Peyer's patch (tissue), 4 donors: ENCODE measurements at places on chromosomes 7 and 10.

- no peak overlapping the region for H3K4me3 ChIP-seq
- no peak for DNase-seq
- H3K36me3 ChIP-seq, result no peaks in the 10 kb centered on the region
Measured at GRCh38 chr10:11002916-11003315, 14.8 kb upstream of the CELF2 start.

DNA sequence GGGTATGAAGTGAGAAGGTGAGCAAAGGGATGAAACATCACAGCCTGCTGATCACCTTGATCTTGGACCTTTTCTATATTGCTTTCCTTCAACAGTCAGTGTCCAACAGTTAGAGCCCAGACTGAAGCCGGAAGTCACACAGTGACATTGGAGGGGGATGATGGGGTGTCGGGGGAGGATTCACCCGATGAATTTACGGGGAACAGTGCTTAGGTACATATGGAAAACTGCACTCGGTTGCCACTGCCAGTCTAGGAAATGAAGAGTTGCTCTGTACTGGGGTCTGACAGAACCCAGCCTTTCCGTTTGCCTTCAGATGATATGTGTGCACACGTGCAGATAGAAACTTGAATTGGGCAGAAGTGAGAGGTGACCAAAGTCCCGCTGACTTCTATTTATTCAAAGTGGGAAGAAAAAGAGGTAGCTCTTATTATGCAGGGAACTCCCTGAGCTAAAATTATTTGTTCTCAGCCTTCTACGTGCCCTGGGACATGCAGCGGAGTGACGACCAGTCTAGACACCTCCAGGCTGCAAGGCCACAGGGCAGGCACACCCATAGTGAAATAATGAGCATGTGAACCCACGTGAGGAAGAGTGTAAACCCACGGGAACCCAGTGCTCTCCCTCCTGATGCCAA, 107.2 kb upstream of the INHBA start:
- DNase-seq, result no peak
- H3K4me1 ChIP-seq, result no peaks in the 10 kb centered on the region
- no peak overlapping the region for H3K4me3 ChIP-seq
- no peak overlapping the region for H3K27ac ChIP-seq

DNA sequence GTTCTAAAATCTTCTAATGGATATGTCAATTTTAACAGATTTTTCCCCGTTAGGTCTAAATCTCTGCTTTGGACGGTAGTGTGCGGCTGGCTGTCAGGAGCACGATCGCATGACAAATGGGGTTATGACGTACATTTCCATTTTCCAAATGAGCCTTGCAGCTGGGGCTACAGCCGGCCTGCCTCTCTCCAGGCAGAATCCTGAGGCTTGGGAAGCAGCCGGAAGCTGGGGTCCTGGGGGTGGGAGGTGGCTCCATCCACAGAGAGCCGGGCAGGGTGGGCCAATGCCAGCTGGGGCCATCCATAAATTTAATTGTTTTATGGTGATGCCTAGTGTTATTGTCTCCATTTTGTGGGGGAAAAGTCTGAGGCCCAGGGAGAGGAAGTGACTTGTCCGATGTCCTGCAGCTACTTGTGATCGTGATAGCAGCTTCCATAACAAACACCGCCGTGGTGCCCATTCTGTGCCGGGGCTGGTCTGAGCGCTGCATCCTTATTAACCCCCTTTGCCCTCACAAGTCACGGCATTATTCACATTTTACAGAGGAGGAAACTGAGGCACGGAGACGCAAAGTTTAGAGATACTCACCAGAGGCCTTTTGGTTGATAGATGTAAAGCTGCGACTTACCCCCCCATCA, 53.0 kb upstream of the EBF3 start:
- DNase-seq, result no peak
- no peaks in the 10 kb centered on the region for H3K4me1 ChIP-seq
- H3K36me3 ChIP-seq, result no peaks in the 10 kb centered on the region
- H3K27me3 ChIP-seq, result no peaks in the 10 kb centered on the region
- H3K27ac ChIP-seq, result no peak overlapping the region
- no peak overlapping the region for H3K4me3 ChIP-seq

GRCh38 chr10:33143160-33143728, 185.2 kb upstream of the ITGB1 start:
- H3K4me3 ChIP-seq, result no peak overlapping the region
- H3K27me3 ChIP-seq, result no peaks in the 10 kb centered on the region
- H3K27ac ChIP-seq, result no peak overlapping the region
- H3K4me1 ChIP-seq, result no peaks in the 10 kb centered on the region
- no peak for DNase-seq
- H3K36me3 ChIP-seq, result no peaks in the 10 kb centered on the region

DNA sequence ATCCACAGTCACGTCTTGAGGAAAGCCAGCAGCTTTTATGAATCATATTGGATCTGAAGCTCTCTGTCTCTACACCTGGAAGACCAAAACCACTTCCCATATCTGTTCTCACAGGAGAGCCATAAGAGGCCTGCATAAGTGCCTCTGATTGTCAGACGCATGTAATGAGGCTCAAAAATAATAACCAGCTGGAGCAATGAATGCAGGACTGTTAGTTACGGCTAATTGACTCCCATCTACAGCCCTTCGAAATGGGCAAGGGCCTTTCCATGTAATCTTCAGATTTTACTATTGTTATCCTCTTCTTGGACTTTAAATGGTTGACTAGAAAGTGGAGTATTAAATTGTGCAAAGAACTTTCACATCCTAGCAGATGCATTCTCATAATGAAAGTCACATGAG, 4.4 kb upstream of the SEMA3C start:
- no peaks in the 10 kb centered on the region for H3K4me1 ChIP-seq
- H3K4me3 ChIP-seq, result no peak overlapping the region
- H3K36me3 ChIP-seq, result no peaks in the 10 kb centered on the region
- no peak overlapping the region for H3K27ac ChIP-seq
- no peaks in the 10 kb centered on the region for H3K27me3 ChIP-seq

DNA sequence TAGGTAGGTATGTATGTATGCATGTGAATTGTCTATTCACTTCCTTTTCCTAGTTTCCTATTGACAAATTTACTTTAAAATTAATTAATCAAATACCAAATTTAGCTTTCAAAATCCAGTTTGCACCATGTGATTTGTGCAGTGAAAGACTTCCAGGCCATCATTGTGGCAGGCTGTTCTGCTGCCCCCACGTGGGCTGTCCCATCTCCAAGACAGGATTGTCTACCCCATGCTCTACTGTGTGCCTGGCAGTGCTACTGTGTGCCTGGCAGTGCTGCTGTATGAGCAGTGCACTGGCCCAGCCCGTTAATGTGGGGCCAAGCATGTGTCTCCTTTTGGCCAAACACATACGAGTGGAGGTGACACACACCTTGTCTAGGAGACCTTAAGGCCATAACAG, 374.8 kb downstream of the GFRA1 start:
- no peak overlapping the region for H3K4me3 ChIP-seq
- no peaks in the 10 kb centered on the region for H3K36me3 ChIP-seq
- no peaks in the 10 kb centered on the region for H3K4me1 ChIP-seq
- DNase-seq, result no peak
- no peak overlapping the region for H3K27ac ChIP-seq
- no peaks in the 10 kb centered on the region for H3K27me3 ChIP-seq

DNA sequence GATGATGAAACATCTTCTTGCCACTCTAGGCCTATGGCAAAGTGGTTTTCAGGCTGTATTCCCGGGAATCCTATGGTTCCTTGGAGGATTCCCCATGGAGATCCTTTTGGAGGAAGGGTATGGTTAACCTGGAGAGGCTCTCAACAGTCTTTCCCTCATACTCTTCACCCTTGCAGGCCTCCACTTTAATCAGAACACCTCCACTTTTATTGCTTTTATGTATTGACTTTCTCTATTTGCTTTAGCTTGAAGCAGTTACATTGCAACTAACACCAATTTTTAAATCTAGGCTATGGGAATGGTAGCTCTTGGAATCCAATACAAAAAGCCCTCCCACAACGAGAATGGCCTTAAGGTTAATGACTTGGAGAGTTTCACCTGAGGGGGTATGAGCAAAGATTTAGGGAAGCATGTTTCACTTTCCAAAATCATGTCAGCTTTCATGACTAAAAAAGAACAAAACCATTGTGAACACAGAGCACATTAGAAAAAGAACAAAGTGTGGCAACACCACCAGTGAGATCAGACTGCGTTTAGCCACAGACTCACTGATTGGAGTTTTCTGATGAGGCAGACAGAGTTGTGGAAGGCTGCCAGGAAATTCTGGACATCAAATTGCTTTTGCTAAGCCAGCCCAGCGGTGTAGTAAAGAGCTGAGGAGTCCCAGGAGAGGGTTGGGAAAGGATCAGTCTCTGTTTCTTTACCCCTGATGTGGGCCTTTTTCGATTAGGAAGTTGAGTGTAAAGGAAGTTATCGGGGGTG, 130.4 kb upstream of the BMPER start:
- H3K27me3 ChIP-seq, result no peaks in the 10 kb centered on the region
- peak; percentile 47 for DNase-seq
- no peak overlapping the region for H3K4me3 ChIP-seq

DNA sequence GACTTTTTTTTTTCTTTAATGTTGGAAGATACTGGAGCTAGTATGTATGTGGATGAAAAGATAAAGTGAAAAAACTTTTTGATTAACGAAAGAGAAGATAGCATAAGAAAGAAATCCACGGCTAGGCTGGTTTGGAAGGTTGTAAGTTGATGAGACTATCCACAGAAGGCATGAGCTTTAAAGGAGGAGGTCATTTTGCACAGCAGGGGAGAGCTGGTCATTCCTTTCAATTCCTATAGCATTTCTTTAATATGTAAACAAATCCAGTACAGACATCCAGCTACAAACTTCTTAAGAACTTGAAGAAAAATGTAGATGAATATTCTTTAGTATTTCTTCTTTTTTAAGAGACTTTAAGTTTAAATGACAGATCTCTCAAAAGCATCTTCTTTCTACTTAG, 281.3 kb downstream of the CACNA2D1 start:
- no peaks in the 10 kb centered on the region for H3K36me3 ChIP-seq
- no peak overlapping the region for H3K27ac ChIP-seq
- no peak for DNase-seq
- no peaks in the 10 kb centered on the region for H3K4me1 ChIP-seq
- no peaks in the 10 kb centered on the region for H3K27me3 ChIP-seq

DNA sequence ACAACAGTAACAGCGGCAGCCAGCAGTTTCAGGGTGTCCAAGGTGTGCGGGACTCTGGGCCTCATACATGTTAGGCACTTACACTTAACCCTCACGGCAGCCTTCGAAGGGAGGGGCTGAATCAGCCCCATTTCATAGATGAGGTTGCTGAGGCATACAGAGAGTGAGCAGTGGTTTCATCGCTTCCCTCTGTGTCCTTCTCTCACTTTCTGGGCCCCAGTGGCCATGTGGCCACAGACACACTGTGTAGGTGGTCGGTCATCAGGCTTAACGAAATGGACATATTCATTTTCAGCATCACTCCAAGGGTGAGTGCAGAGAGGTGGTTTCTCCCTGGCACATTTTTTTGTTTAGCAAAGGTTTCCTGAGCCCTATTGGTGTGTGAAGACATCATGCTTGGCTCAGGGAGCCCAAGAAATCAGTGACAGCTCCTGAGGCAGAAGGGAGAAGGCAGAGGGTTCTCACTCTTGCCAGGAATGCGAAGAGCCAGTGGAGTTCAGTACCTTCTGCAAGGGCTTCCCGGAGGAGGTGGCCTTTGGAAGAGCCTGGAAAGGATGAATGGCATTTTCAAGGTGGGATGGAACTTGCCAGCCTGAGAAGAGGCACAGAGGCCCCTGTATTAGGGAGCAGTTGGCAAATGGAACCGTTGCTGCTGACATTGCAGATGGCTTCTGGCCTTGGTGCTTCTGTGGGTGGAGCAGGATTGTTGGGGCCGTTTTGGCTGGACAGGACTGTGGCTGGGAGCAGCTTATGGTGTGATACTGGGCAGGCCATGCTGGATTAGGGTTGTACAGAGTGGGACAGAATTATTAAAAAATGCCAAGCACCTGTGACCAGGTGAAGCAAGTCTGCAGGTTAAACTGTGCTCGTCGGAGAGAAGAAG, 61.7 kb upstream of the PPIF start:
- H3K27ac ChIP-seq, result peak overlapping the region; percentile 88
- H3K4me1 ChIP-seq, result peaks cover 33% of the 10 kb centered on the region
- no peak overlapping the region for H3K4me3 ChIP-seq

- H3K36me3 ChIP-seq, result no peaks in the 10 kb centered on the region
- no peaks in the 10 kb centered on the region for H3K27me3 ChIP-seq
- no peak for DNase-seq
Measured at GRCh38 chr10:71236822-71237682, 24.7 kb downstream of the UNC5B start.

DNA sequence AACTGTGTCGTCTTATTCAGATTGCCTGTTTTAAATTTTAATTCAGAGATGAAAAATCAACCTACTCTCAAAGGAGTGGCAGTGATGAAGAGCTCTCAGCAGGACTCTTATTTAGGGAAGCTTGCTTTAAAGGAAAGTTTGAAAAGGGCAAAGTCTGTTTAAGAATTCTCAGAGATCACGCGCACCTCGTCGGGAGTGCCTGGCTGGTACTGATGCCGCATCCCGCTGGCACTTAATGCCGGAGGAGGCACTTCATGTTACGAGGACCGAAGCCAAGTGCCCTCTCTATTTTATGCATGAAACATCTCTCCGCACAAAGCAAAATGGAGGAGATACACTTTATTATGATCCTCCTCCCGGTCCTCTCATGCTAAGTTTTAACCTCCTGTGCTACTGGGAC, 71.1 kb upstream of the INSYN2A start:
- no peaks in the 10 kb centered on the region for H3K27me3 ChIP-seq
- no peak overlapping the region for H3K27ac ChIP-seq
- H3K4me3 ChIP-seq, result no peak overlapping the region
- no peaks in the 10 kb centered on the region for H3K36me3 ChIP-seq

- no peaks in the 10 kb centered on the region for H3K4me1 ChIP-seq
- H3K4me3 ChIP-seq, result peak within 1 kb of the TSS; percentile 26
- peak; percentile 61 for DNase-seq
- H3K27ac ChIP-seq, result no peak within 1 kb of the TSS
Measured at GRCh38 chr10:61662794-61663259, at the start of gene CABCOCO1. CABCOCO1 (plus strand) TSS chr10:61662929; CDS start chr10:61662973, 44 bp downstream.

GRCh38 chr7:158321936-158322615, 265.5 kb downstream of the PTPRN2 start:
- H3K27ac ChIP-seq, result no peak overlapping the region
- no peaks in the 10 kb centered on the region for H3K4me1 ChIP-seq
- no peaks in the 10 kb centered on the region for H3K27me3 ChIP-seq
- H3K36me3 ChIP-seq, result no peaks in the 10 kb centered on the region
- no peak for DNase-seq

DNA sequence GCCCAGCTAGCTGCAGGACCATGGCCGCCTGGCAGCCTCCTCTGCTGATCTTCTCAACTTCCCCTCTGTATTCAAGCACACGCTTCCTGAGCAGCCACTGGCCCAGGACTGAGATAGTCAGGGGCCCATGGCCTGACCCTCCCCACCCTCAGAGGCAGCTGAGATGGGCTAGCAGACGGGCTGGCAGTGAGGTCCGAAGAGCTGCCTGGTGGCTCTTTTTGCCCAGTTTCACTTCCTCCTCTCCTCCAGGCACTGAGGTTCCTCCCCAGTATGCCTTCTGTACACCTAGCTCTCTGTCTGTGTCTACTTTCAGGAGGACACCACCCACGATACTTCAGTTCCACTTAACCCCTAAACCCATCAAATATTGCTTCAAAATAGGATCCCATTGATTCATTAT, 395.6 kb downstream of the TNS3 start:
- H3K36me3 ChIP-seq, result no peaks in the 10 kb centered on the region
- H3K4me1 ChIP-seq, result no peaks in the 10 kb centered on the region
- H3K27me3 ChIP-seq, result no peaks in the 10 kb centered on the region
- no peak overlapping the region for H3K4me3 ChIP-seq
- no peak overlapping the region for H3K27ac ChIP-seq
- peak; percentile 51 for DNase-seq

GRCh38 chr7:106659963-106660861, 746 bp downstream of the CCDC71L start:
- no peaks in the 10 kb centered on the region for H3K36me3 ChIP-seq
- DNase-seq, result peak; percentile 93
- H3K27ac ChIP-seq, result peak overlapping the region; percentile 91
- H3K4me3 ChIP-seq, result peak overlapping the region; percentile 87
- peaks cover 2% of the 10 kb centered on the region for H3K4me1 ChIP-seq
